Stimulated activated effector memory CD8-positive, alpha-beta T cell treated with anti-CD3 and anti-CD28 coated beads, Interleukin-12 subunit alpha, Interleukin-12 subunit beta, amount 100 ng/mL, for 72 hours (primary cell): ENCODE measurements at places on chromosomes 2 and 18.
A peak's percentile ranks its signal among the peaks of the same experiment; 100 is the strongest.

DNA sequence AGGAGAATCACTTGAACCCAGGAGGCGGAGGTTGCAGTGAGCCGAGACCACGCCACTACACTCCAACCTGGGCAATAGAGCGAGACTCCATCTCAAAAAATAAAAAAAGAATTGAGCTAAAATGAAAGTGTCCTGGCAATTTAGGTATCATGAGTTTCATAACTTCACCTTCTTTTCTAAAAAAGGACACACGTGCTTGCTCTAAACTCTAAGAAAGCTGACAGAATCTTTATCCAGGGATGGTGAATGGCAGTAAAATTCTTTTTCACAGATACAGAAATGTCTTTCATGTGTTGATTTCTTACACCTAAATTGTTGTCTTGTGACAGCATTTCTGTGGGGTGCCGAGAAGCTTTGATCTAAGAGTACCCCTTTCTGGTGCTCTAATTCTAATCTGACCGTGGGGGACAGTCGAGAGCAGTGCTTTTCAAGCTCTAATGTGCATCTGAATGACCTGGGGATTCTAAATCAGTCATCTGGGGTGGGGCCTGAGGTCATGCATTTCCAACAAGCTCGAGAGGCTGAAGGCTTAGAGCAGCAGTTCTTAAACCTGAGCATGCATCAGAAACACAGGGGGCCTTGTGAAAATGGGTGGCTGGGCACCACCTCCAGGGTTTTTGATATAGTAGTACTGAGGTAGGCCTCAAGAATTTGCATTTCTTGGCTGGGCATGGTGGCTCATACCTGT is 42.1 kb upstream of the REL start:
- DNase-seq = no peak

DNA sequence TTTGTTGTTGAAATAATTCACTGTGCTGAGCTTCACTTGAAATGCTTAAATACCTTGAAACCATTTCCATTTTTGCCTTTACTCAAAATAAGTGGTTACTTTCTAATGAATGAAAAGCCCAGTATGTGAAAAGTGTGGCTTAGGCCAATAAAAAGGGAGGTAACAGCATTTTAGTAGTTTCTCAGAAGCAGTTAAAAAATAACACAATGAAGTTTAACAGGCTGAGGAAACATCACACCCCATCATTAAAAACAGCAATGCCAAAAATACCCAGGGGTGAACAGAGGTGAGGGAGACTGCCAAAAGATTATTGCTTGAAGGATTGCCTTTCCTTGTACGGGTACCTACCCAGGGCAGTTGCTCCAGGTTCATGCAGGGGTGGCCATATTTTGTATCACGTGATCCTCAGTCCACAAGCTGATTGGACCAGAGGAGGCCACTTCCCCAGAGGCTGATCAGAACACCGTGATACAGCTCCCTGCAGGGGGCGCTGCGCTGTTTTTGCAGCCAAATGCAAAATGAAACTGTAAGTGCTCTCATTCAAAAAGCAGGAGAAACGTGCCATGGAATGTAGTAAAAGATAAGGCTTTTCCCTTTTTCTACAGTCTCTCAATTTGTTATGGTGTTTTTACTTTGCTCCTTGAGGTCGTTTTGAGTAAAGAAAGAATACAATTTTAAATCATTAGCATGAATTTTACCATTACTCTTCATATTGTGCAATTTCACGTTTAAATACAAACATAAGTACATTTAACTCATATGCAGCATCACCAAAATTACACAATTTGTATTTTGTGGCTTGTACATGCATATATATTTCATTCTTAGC is 70.2 kb upstream of the SH3BP4 start:
- DNase-seq = no peak

DNA sequence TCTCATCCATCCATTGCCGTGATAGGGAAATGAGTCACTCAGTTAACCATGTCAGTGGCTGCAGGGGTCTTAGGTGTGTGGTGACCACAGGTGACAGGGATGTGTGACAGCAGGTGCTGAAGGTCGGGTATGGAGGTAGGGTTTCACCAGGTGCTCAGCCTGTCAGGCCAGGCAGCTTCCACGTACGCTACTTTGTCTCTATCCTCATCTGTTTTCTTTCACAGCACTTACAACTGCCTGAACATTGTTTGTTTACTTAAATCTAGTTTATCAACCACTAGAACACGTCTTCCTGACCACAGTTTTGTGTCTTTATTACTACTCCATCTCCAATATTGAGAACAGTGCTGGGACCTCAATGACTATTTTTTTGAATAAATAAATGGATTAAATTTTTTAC is 11.4 kb upstream of the UXS1 start:
- DNase-seq = no peak

- DNase-seq = no peak
These were observed 24.8 kb upstream of the ZNF638 start for GRCh38 chr2:71306762-71307161.

- no peak for DNase-seq
These were observed 89.2 kb upstream of the CD226 start for GRCh38 chr18:70036771-70037347.

GRCh38 chr2:241237949-241238371 is 49.5 kb downstream of the ANO7 start:
- no peak for DNase-seq

DNA sequence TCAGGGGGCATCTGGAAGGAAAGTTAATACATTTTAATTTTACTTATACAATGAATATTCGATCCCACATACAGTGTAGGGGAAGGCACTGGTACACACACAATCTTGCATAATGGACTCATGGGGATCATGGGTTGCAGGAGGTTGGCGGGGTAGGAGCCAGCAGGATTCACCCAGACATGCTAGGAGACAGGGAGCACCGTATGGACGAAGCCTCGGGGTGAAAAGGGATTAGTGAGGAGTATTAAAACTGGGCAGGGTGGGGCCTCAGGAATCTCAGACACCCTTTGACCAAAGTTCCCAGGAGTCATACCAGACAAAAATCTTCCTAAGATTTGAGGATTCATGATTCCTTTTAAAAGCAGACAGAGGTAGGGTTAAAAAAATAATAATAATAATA is 140.8 kb downstream of the BCL11A start:
- DNase-seq = no peak

- DNase-seq = no peak
These were observed 15.2 kb downstream of the SP100 start for GRCh38 chr2:230430957-230431910.

DNA sequence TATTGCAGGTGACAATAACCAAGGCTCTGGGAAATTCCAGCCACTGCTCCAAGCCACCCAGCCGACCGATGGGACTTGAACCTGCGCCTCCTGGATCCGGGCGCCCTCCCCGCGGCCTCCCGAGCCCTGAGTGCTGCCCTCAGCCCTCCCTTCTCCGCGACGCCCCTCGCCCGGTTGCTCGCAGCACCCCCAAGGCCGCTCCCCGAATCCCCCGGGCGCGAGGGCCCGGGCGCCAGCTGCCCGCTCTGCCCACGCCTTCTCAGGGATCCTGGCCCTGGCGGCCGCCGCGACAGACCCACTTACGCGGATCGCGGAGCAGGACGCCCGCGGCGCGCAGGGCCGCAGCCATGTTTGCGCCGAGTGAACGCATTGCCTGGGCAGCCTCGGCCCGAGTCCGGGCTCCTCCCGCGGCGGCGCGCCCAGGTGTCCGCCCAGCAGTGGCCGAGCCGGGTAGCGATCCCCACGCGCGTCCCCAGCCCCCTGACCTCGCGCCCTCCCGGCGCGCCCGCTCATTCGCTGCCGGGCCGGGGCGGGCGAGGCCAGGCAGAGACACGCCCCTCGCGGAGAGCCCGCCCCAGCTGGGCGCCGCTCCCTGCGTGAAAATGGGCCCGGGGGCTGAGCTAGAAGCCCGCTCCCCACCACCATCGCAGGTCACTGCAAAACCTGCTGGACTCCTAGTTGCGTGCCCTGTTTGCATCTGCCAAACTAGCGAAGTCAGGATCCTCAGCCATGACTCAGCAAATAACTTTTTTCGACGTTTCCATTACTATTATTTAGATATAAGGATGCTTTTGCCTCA is at the start of gene FECH:
Gene FECH (minus strand): TSS at position 452 of the 799 bp plus-strand sequence. CDS start 82 bp downstream, at position 370.
- peak; percentile 63 for DNase-seq

DNA sequence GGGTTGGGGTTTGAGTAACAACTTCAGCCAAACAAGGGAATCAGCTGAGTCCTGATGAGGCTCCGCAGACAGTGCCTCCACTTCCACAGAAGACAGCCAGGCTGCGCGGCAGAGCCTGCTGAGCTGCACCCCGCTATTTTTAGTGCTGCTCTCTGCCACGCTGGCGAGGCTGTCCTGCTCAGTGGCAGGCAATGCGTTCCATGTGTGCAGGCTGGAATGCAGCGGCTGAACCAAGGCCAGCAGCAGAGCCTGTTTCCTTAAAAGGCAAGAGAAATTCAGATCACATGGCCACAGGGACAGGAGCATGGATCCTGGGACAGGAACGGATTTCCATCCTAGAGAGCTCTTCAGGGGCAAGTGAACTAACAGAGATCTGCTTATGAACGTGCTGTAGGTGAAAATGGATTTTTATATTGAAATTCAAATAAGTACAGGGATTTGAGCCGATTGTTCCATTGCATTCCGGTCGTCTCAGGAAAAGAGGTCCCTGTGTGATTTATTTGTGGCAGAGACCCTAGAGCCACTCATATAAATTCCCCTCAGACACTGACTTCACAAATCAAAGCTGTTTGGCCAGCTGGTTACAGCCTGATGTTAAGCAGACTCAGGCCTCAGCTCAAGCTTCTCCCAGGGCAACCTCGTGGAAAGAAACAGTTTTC is 98.7 kb downstream of the COL6A3 start:
- no peak for DNase-seq

- no peak for DNase-seq
These were observed 190.8 kb downstream of the SH3BP4 start for GRCh38 chr2:235142601-235143000.

DNA sequence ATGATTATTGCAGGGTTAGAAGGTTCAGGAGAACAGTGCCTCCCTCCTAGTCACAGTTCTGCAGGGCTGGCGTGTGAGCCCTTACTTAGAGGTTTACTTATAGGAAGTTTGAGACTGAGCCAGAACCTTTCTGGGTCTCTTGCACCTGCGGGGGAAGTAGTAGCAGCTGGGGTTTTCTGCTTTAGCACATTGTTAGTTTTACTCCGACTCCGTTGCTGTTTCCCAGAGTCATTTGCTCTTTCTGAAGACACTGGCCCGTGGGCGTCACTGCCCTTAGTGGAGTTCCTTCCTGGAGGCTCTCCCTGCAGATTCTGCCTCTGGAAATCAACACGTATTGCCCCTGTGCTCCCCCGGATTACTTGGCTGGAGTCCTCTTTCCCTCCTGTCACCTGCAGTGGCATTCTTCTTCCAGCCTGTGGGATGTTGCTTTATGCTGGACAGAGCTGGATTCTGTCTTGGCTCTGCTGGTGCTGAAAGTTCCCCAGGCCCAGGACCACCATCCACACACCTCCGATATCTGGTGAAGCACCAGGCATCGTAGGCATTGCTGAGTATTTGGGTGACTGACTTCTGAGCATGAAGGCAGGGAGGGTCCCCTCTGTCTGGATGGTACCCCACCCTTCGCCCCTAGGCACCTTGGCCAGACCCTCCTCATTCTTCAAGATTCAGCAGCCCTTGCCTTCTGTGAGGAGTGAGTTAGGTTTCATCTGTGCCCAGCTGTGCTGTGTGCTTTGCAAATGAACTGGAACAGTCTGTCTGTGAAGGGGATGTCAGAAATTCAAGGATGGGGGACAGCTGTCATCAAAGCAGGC is 51.7 kb downstream of the AGAP1 start:
- no peak for DNase-seq

DNA sequence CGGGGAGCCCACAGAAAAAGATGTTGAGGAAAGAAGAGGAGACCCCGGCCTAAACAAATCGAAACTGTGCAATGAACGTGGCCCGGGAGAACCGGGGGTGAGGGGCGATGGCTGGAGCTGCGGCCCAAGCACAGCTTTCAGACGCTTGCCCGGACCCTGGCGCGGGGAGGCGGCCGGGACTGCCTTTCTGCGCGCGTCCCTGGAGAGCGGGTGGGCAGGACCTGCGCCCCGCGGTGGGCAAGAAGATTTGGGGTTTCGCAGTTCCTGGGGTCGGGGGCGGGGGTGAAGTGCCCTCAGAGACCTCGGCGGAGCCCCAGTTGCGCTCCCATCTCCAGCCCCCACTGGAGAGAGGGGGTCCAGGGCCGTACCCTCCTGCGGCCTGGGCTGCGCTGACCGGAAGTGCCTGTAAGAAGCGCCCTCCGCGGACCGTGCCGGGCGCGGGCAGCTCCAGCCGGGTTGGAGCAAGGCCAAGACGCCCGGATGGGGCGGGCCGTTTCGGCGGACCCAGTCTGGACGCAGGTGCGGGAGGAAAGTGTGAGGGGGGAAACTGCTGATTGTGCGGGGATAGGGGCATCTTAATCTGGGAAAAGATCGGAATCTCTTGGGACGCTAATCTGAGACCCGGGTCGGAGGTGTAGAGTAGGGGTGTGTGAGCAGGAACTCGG is 11.6 kb downstream of the EN1 start:
- no peak for DNase-seq

GRCh38 chr18:43587538-43588153 is 310.4 kb upstream of the SYT4 start:
- DNase-seq = no peak

DNA sequence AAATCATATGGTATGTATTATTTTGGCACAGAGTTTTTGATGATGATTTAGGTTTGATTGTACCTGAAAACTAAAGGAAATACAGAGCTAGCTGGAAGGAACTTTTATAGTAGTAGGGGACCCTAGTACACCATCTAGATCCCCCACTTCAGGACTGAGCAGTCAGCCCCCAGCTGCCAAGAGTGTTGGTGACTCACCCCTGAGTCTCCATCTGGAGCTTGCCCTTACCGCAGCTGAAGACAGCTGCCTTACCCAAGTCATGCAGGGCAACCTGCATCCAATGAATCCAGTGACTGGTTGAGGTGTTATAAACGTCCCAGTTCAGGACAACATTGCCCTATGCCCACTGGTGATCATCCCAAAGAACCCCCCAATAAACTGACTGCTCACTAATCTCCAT is 15.3 kb downstream of the PMS1 start:
- DNase-seq = no peak

DNA sequence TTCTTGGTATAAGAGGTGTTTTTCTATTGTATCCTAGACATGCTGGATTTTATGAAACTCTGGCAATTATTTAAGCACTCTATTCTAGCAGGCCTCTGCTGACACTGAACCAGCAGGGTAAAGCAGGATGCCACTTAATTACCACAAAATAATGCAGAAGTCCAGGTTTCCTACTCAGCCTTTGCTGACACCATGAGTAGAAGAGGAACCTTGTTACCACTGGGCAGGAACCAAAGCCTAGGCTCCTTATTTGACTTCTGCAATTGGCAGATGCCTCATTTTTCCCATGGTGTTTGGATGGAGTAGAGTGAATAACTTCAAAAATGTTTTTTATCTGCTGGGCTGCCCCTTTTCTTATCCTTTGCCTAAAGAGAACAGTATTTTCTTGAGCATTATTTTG is 60.8 kb downstream of the THNSL2 start:
- DNase-seq = no peak

- DNase-seq = no peak
These were observed 10.4 kb upstream of the SFTPB start for GRCh38 chr2:85678377-85678776.

GRCh38 chr2:195461010-195461409 is 196.0 kb upstream of the SLC39A10 start:
- DNase-seq = no peak

- DNase-seq = no peak
These were observed 71.6 kb upstream of the SPTBN1 start for GRCh38 chr2:54384301-54385203.

- DNase-seq = no peak
These were observed 349.9 kb upstream of the MEIS1 start for GRCh38 chr2:66084948-66085590.
